Hair follicular keratinocyte (primary cell): ENCODE measurements at places on chromosomes 2 and 18. TPM values are rescaled to one million over a fixed set of nuclear protein-coding genes. Genes with fewer than 3 reads are reported as not detected.

Gene DCTN1
- total RNA-seq: 86.5 and 118 TPM in 2 replicates

Gene CAPN14
- total RNA-seq: 0.30 and 0.47 TPM in 2 replicates

Gene KCNJ13
- total RNA-seq: not detected in 2 replicates

Gene TMSB10
- 13,355 and 14,947 TPM in 2 replicates for total RNA-seq

Gene NDC80
- total RNA-seq: 9.5 and 28.4 TPM in 2 replicates

Gene OST4
- 323 and 466 TPM in 2 replicates for total RNA-seq

Gene IGFBP5
- 0.08 and 0.23 TPM in 2 replicates for total RNA-seq

Gene EGR4
- not detected in 2 replicates for total RNA-seq

Gene IL36RN
- total RNA-seq: 0.15 and 1.0 TPM in 2 replicates

Gene EMILIN1
- total RNA-seq: 4.0 and 4.5 TPM in 2 replicates

Gene SPHKAP
- total RNA-seq: not detected in 2 replicates

Gene CRYBA2
- total RNA-seq: not detected in 2 replicates

Gene BOLL
- total RNA-seq: not detected in 2 replicates

Gene MAP3K19
- not detected in 2 replicates for total RNA-seq

Gene APLF
- total RNA-seq: 2.2 and 2.3 TPM in 2 replicates
